ENCODE measurements at places on chromosomes 7 and 10.

- no peak for DNase-seq
Measured at GRCh38 chr10:78599122-78599853, 469.5 kb upstream of the ZMIZ1 start.

DNA sequence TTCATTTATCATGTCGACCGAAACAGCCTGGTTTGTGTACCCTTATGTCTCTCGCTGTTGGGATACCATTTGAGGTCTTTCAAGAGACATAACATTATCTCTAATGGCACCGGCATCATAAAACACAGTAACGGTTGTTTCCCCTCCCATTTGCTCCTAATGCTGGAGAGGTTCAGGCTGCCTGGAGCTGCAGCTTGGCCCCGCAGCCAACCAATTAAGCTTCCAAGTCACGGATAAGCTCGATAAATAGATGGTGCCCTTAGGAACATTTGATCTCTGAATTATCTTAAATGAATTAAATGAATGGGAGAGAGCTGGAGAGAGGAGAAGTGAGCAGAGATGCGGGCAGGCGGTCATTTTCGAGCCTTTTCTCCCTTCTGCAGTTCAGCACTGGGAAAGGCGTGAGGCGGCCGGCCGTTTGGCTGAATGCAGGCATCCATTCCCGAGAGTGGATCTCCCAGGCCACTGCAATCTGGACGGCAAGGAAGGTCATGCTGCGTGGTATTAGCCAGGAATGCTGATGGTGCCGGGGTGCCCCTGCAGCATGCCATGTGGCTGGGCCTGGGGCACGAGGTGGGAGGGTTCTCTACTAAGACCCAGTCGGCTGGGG lies 12.6 kb downstream of the CPA4 start:
- peak; percentile 91 for DNase-seq

DNA sequence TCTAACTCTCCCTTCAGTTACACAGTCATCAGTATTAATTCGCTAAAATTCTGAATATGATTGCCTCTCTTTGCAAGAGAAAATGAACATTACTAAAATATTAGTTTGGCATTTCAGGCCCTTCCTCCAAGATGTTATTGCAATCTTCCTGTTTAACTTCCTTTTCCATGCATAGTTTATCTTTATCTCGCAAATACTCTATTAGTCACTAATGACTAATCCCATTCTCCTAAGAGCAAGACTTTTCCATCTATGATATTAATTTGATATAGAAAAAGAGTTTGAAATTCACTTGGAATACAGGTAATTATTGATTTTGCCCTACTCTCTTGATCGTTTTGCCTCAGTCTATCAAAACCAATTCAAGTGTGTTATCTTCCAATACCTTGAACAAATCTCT lies 41.8 kb upstream of the SEMA3A start:
- DNase-seq: no peak

DNA sequence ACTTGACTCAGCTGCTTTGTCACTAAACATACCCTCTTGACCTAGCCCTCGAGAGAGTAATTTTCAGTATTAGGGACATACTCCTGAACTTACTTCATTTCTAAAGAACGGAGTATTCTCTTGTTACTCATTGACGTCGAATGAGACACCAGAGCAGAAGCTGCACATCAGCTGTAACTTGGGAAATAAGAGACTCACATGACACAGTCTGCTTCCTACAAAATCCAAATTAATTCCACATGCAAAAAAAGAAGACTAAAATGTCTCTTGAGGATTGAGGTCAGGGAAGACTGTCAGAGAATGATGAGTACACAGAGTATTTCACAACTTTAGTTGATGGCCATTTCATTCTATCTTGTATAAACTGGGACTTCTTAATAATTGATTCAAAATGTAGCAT lies 114.7 kb upstream of the EGFR start:
- no peak for DNase-seq

- DNase-seq: no peak
Measured at GRCh38 chr7:104845557-104845956, 168.4 kb upstream of the KMT2E start.

DNA sequence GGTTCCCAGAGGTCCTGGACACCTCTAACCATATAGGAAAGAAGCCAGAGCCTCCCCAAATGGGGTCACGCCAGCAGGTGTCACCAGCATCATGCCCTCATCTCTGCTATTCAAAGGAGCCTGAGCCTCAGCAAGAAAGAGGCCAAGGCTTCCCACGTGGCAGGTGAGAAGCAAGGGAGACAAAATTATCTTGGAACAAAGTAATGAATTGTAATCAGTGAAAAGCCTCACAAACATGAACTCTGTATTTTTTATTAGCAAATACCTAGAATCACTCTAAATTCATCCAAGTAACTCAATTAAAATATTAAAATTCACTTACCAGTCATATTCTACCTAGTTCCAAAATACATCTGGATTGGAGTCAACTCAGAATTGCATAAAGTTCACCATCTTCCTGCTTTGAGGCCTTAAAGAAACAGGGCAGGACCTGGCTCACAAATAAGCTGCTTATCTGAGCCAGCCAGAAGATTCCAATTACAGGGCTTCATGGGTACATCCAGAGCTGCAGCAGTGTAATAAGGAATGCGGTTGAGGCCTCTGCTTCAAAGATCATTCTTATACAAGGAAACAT lies 68.7 kb downstream of the SGMS1 start:
- no peak for DNase-seq

DNA sequence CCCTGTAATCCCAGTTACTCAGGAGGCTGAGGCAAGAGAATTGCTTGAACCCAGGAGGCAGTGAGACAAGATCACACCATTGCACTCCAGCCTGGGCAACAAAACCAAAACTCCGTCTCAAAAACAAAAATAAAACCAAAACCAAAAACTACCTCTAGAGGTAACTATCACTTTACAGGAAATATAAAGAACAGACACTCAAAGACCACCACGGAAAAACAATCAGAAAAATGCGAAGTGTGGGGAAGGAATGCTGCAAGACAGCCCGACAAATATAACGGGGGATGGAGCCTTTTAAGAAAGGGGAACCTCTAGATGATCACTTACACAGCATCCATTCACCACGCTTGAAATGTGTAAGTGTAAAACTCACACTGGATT lies 4.3 kb downstream of the HNRNPF start:
- no peak for DNase-seq

DNA sequence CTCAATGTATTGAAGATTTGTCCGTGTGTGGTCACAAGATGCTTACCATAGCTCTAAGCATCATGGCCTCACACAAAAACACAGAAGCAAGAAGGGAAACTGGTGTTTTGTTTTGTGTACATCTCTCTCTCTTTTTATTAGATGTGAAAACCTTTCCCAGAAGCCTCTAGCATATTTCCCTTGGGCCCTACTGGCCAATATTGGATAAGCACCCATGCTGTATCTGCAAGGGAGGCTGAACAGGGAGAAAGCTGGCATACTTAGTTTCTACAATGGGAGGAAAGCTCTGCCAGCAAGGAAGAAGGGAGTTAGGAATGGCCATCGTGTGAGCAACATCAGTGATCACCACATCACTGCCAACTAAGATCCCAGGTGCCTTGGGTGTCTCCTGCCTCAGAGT lies 9.6 kb upstream of the NAMPT start:
- no peak for DNase-seq

- no peak for DNase-seq
Measured at GRCh38 chr7:114843102-114843501, 78.8 kb upstream of the MDFIC start.

GRCh38 chr7:128974241-128974934 lies 36.7 kb downstream of the IRF5 start:
- no peak for DNase-seq
